ENCODE measurements at places on chromosomes 7 and 10.

DNA sequence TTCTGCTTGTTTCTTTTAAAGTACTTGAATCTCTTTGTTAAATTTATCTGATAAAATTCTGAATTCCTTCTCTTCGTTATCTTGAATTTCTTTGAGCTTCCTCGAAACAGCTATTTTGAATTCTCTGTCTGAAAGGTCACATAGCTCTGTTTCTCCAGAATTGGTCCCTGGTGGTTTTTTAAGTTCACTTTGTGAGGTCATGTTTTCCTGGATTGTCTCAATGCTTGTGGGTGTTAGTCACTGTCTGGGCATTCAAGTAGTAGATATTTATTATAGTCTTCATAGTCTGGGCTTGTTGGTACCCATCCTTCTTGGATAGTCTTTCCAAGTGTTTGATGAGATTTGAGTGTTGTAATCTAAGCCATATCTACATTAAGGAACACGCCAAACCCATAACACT, 1060.6 kb downstream of the LRMDA start:
- no peak for DNase-seq

GRCh38 chr7:139853506-139854123, 24.6 kb downstream of the TBXAS1 start:
- DNase-seq = no peak

- no peak for DNase-seq
Measured at GRCh38 chr10:16519908-16520861, 1.5 kb downstream of the C1QL3 start.

- no peak for DNase-seq
Measured at GRCh38 chr7:116180302-116180701, 30.0 kb upstream of the TES start.

GRCh38 chr7:34895202-34895601, 142.1 kb downstream of the DPY19L1 start:
- DNase-seq = no peak

DNA sequence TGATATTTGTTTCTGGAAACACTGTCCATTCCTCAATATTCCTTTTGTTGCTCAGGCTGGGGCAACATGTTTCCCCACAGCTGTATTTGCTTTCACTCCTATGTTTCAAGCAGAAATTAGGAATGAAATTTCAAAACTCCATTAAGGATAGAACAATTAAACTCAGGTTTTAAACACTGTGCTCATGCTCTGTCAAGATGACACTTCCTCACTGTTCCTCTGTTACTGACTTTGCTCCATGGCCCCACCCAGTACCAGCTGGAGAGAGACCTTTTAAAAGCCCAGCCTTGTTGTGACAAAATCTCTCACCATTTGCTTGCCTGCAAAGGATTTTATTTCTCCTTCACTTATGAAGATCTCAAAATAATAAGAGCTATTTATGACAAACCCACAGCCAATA, 197.4 kb downstream of the ELMO1 start:
- no peak for DNase-seq

GRCh38 chr10:48416584-48417232, 110.2 kb downstream of the MAPK8 start:
- DNase-seq = no peak

DNA sequence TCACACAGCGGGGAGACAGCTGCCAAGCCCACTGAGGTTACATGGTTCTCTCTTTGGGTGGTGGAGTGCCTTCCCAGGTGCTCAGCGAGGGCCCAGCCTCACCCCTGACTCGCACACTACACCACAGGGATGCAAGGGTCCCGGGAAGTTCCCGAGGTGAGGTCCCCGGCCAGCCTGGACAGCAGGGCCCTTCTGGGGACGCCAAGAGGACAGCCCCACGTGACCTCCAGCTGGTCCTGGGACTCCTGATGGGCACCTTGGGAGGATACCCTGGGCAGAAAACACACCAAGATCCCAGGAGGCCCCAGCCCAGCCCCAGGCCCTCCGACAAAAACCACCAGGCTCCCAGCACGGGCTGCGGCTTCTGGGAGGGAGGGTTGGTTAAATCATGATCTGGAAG, 8.3 kb downstream of the MICALL2 start:
- DNase-seq = no peak

DNA sequence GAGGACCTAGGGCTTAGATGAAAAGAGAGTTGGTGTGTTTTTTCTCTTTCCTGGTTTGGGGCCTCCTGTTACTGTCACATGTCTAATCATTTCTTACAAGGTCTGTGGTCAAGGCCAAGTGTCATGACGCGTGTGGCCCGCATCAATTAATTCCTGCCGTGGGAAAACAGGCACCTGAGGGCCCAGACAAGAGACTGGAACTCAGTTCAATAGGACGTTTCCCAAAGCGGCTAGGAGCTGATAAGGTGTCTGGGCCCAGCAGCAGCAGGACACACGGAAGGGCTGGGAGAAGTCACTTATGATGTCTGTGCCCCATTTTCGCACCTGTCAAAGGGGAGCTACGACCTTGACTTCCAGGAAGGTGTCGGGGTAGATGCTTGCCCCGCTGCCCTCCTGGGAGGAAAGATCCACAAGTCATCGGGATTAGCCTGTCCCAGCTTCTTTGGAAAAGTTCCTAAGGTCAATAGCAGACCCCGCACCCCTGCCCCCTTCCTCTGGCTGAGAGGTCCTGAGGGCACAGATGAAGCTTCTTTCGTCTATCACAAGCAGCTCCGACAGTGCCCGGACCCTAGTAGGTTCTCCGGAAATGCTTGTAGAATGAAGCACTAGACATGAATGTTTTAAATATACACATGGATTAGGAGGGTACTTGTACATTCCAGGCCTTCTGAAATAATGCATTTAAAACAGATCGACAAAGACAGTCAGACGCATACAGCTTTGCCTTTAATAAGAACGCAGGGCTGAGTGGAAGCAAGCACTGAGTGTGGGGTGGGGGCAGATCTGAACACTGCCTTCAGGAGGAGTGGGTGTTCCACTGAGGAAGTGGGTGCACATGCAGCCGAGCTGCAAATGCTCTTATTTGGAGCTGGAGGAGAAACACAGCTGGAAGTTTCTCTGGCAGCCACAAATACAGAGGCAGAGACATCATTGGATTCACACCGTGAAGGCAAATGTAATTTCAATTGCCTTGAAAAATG, 237.5 kb upstream of the GRB10 start:
- no peak for DNase-seq

DNA sequence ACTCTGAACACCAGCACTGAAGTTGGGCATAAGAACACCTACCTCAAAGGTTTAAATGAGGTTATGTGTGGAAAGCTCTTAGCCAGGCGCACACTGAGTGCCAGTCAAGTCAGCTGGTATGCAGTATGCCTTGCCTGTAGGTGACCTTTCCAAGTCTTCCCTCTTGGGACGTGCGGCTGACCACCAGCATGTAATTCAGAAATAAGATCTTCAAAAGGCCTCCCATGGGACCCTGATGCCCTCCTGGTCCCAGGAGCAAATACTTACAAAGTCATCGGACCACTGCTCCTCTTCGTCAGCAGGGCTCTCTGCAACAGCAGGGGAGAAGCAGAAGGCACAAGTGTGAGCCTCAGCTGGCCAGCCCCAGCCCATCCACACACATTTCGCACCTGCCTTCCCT, 40.8 kb downstream of the BLNK start:
- DNase-seq = no peak

DNA sequence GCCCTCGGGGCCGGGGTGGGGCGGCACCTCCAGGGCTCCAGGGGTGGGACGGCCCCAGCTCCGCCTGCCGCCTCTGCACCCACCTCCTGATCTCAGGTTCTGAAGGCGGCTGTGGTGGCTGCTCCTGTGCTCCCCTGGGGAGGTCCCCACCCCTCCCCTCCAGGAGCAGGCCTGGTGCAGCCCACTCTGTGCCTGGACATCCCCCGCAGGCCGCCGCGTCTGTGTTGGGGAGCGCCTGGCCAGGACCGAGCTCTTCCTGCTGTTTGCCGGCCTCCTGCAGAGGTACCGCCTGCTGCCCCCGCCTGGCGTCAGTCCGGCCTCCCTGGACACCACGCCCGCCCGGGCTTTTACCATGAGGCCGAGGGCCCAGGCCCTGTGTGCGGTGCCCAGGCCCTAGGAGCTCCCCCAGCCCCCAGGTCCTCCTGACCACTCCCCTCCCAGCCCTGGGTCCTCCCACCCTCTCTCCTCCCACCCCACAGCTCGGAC, 5.5 kb downstream of the CYP2W1 start:
- DNase-seq = no peak

- DNase-seq = no peak
Measured at GRCh38 chr7:42552227-42552626, 315.2 kb upstream of the GLI3 start.

DNA sequence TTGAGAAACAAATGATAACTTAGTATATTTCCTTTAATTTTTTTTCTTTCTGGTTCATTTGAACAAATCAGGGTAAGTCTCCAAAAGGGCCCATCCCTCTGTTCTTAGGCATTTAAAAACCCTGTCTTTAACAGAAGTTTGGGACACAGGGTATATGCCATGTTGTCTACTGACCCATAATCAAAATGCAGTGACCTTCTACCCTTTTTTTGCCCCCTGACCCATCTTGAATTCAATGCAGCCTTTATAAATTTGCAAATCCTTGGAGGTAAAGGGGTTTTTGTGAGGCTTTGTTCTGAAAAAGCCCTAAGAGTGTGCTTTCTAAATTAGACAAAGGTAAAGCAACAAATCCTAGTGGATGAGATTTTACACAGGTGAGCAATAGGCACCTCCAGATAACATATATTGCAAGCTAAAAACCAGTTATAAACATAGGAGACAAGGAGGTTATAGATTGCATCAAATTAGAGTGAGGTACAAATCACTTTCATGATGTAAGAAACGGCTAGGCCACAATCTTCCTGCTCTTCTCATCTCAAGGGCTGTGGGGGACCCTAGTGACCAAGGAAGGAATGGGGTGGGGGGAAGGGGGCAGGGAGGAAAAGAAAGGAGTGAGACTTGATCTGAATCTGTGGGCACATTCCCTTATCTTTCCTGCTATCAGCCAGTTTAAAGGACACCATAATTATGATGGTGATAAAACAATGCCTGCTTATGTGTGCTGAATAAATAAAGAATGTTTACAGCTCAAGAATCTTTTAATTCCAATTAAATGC, 2.7 kb downstream of the SKIDA1 start:
- DNase-seq = no peak

GRCh38 chr7:111987115-111987826, 218.9 kb downstream of the DOCK4 start:
- no peak for DNase-seq

DNA sequence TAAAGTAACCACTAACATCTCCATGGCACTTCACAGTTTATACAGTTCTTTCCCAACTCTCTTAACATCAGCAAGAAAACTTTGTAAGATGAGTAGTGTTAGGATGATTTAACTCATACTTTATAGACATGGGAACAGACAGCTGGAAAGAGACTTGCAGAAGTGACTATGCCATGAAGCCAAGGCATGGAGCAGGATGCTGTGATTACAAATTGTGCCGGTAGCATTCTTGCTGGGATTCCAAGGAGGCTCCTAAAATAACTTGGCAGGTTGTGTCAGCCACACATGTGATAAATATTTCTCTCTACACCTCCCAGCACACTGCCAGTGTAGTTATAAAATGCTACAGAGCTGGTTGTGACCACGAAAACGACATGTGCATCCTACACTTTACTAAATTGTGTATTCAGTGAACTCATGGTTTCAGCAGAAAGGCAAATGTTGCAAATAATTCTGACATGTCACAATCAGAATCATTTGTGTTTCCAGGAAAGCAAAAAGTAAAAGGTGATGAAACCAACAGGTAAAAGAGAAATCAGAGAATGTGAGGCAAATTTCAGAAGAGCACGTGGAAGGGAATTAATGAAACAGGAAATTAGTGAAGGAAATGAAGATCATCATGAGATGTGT, 5.6 kb upstream of the CYP3A4 start:
- no peak for DNase-seq

GRCh38 chr10:4683838-4684237, 142.2 kb upstream of the AKR1E2 start:
- DNase-seq = no peak

GRCh38 chr7:74027683-74028320, at the start of gene ELN:
Gene ELN, plus strand, starts transcription at chr7:74028173. Its CDS starts 15 bp downstream, at chr7:74028188.
- DNase-seq = no peak

DNA sequence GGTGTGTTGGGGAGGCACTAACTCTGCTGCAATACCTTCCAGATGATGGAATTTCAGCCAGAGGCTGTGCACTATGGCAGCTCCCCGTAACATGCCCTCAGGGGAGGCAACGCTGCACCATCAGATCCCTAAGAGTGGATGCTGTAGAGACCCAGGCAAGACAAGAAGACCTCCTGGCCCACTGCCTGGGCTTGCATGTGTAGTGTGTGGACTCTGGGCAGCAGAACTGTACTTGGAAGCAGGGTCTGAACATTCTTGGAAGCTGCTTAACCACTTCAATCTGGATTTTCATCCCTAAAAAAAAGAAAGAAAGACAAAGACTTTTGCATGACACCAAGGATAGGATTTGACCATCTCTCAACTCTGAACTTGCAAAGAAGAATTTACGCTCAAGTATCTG, 297.5 kb upstream of the NRP1 start:
- no peak for DNase-seq

DNA sequence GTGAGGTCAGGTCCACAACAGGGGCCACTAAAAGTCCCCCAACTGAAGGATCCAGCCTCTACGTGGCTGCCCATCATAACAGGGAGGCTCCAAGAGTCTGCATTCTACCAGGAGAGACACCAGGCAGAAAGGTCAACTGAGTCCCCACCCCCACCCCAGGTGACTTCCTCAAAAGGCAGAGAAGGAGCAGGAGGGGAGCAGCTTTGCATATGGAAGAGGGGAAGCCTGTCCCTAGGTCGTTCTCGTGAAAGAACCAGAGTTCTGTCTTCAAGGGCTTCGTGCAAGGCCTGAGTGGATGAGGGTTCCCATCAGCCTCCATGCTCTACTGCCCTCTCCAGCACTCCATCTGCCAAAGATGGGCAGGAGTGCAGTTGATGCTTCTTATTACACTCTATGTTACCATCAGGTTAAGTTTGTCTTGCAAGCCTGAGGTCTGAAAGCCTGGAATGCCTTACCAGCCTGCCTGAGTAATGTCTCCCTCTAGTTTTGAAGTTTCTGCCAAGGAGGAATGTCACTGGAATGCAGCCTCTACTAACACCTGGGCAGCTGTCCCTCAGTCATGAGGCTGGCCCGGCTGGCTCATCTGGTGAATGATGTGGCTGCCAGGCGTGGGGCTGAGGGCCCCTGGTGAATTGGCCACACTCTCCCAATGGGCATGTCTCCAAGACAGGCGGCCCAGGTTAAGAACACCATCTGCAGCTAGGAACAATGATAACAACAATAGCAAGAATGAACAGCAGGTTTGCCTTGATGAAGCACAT, 54.3 kb upstream of the SMNDC1 start:
- DNase-seq = no peak

GRCh38 chr7:152865461-152865860, 105.9 kb downstream of the ACTR3B start:
- DNase-seq = no peak

DNA sequence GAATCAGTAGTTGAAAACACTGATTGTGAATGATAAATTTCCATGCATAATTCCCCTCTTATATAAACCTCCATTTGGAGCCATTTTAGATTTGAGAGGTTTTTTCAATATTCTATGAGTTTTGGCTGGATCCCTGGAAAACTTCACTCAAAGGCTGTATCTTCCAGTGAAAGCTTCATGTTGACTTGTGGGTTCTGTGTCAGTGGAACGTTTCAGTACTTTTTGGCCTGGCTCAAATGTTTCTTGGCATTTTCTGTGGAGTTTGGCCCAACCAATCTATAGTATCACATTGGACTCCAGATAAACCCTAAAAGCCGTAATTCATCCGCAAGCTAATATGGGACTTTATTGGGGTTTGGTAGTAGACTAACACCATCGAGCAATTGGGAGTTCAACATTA, 172.6 kb upstream of the PRPS1L1 start:
- no peak for DNase-seq

GRCh38 chr10:27319752-27320431, 79.3 kb upstream of the ACBD5 start:
- no peak for DNase-seq

- DNase-seq = no peak
Measured at GRCh38 chr10:114399576-114399975, 4.7 kb downstream of the AFAP1L2 start.

Data from NCI-H1930 (cell line).